Right cardiac atrium (tissue), 5 donors: ENCODE measurements at places on chromosomes 1 and 21. TPM values are rescaled to one million over a fixed set of nuclear protein-coding genes. Genes with fewer than 3 reads are reported as not detected.

The SEC16B gene
- 1.4 TPM for total RNA-seq

The COL11A1 gene
- total RNA-seq = not detected

The TMOD4 gene
- total RNA-seq = not detected

The AMY1A gene
- total RNA-seq = not detected

The BRINP3 gene
- 11.1 TPM for total RNA-seq

The PCAT6 gene
- 1.6 TPM for total RNA-seq

The RGS7 gene
- total RNA-seq = not detected

The ACAP3 gene
- total RNA-seq = 45.4 TPM

The ACTA1 gene
- 194 TPM for total RNA-seq

The EFNA3 gene
- 1.9 TPM for total RNA-seq

DNA sequence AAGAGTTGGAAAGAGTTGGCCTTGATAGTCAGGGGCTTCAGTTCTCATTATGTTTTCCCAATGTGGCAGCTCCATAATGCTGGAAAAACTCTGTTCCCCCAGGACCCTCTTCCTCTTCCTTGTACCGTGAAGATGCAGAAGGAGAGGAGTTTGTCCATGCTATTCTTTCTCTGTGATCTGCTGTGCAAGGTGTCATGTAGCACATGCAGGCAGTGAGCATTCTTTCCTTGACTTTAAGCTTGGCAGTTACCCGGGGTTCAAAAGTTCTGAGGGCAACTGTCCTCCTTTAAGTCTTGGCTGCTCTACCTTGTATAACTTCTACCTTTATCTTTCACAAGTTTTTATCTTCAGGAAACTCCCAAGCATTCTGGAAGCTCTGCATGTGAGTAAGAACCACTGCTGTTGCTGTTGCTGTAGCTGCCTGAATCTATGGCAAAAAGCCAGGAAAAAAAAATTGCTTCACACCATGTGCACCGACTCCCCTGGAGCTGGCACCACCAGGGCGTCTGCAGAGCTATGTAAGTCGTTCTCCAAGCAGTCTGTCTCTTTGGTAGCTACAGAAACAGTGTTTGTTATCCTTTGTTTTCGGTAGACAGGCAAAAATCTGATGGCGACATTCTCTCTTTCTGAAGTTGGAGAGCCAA, 42.7 kb upstream of the SLC16A1 start:
- DNase-seq = peak; percentile 73

DNA sequence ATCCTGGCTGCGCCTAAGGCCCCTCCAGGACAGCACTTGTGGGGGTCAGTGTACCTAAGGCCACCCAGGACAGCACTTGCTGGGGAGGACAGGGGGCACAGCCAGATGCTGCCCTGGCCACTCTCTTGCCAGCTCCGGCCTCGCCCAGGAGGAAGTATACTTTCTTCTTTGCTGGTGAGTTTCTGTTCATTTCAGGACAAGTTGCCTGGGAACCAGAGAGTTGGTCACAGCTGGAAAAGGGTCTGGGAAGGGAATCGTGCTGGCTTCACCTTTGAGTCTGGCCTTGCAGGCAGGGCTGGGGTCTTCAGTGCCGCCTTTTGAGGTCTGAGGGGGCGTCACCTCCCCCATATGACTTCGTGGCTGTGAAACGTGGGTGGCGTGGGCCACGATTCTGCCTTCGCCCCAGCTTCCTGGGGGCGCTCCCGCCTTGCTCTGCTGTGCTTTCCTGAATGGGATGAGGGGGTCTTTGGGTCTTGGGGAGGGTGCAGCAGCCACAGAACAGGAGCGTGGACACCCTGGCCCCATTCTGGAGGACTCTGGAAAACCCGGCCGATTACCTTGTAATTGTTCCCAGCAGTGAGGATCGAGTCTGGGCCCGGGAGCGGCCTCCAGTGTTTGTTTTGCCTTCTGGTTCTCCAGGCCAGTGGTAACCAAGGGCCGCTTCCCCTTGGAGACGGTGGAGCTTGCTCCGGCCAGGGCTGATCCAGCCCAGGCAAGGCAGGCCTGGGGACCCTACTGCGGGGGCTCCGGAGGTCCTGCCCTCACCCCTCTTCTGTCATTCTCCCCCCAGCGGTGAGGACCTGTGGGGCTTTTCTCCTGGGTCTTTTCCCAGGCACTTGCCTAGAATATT, 45.9 kb downstream of the SPSB1 start:
- peak; percentile 49 for DNase-seq

DNA sequence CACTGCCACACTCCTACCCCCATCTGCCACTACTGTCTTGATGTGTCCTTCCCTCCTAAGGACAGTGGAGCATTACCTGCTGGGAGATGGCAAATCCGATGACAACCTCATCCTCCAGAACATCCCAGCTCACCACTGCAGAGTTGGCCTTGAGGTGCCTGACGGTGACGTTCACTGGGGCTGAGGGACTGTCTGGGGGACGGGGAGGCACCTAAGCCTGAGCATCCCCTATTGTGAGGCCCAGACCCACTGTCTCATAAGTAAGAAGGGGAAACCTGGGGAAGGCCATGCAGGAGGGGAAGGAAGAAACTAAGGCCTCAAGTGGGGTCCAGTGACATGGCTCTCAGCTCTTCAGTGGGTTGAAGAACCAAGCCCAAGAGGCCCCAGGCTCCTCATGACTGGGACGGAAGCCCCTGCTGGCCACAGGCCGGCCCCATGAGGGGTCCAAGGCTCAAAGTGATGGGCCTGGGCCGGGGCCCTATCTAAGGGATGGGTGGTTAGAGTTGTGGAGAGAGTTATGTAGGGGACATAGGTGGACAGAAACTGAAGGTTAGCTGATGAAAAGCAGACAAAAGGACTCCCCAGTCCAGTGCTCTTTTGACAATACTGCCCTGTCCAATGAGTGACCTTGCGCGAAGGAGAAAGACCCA, 1.8 kb downstream of the FNDC5 start:
- DNase-seq = no peak

DNA sequence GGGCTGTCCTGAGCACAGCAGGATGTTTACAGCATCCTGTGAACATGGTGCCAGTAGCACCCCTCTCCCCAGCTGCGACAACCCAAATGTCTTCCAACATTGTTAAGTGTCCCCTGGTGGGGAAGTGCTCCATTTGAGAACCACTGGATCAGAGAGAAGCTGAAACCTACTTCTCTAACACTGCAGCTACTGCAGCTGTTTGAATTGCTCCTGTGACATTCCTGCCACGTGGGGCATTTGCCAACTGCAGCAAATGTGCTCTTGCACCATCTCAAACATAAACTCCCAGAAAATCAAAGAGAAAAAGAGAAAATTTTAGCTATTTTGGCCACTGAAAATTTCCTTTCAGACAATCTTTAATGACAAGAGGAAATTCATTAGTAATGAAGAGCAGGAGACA, 11.0 kb downstream of the SLC2A5 start:
- DNase-seq = no peak

DNA sequence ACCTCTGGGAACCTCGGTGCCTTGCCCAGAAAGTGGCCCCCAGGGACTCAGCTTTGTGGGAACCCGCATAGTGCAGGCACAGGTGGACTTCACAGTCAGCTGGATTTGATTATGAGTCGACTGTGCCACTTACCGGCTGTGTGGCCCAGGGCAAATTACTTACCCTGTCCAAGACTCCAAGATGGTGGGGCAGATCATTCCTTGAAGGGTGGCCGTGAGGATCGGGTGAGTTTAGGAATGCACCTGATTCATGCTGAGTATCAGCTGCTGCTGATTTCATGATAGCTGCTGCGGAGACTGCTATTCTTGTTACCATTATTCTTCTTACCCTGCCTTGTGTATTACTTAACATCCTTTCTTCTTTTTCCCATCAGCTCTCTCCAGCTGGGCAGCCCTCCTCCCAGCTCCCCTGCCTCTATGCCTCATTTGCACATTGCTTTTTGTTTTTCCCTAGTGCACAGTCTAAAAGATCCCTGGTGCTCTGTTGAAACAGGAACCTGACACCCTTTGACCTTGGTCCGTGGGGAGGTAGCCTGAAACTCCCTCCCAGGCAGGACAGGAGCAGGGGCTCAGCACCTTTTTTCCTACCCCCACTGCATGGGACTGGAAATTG, 40.5 kb upstream of the FHAD1 start:
- no peak for DNase-seq

DNA sequence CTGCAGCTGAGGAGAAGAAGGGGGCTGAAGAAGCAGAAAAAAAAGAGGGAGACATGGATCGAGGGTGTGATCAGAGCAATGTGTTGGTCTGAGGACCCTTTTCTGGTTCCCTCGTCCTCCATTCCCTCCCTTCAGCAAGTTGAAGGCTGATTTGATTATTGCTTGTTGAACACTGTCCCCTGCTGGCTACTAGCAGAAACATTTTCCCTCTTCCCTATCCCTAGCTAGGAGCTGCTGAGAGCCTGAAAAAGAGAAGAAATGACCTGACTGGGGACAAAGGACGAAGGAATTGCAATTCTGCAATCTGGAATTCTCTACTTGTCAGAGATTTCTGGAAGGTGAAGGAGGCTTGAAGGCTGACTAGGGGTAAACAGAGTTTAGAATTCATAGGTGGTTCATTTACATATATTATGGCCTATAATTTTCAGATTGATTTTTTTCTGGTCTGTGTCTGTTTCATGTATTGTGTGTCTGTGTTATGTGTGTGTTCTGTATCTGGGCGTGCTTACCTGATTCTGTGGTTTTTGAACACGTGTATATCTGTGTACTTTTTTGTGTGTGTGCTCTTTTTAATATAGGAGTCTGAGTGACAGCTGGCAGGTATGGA, 9.8 kb downstream of the NHLH1 start:
- no peak for DNase-seq

GRCh38 chr1:12745992-12746323, at the start of gene CFAP107:
Gene CFAP107, plus strand, starts transcription at chr1:12746200. Its CDS starts 231 bp downstream, at chr1:12746431.
- DNase-seq = no peak

GRCh38 chr1:150256198-150256553, 1.4 kb upstream of the CA14 start:
- no peak for DNase-seq

DNA sequence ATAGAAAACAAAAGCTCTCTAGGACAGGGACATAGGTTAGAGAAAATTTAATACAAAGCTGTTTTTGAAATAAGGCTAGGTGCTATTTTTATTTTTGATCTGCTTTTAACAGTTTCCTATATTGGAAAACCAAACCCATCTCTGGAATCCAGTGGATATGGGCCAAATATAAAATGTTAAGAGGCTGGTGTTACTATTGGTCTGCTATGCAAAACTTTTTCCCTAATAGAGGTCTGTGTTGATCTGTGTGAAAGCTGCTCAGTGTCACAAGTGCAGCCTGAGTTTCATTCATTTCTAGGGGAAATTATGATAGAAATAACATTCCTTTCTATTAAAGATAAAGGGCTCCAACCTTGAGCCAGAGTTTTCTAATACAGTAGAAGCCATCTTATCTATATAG, 116.4 kb downstream of the OLFML2B start:
- DNase-seq = no peak

- DNase-seq = no peak
These were observed 3.9 kb upstream of the TGFBR3 start for GRCh38 chr1:91889717-91890459.

- peak; percentile 53 for DNase-seq
These were observed 23.4 kb downstream of the LDLRAP1 start for GRCh38 chr1:25566730-25567341.

GRCh38 chr1:172180501-172181285, 239.8 kb upstream of the C1orf105 start:
- peak; percentile 68 for DNase-seq

DNA sequence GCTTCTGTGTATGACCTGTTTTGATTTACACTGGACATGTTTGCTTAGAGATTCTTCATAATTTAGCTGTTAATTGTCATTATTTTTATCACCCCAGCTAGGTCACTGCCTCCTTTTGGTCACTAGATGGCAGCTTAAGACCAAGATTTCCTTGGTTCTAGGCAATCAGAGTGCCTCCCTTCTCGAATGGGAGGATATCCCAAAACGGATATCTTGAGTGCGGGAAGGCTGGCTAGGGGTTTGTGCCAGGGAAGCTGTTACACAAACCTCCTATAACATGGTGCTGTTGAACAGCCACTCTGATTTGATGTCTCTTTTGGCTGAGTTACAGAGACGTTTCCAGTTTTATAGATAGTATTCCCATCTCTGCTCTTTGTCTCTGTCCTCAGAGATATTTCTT, 283.5 kb downstream of the S1PR1 start:
- peak; percentile 30 for DNase-seq

GRCh38 chr1:229238231-229238630, 32.7 kb upstream of the RAB4A start:
- no peak for DNase-seq

GRCh38 chr1:224495866-224496265, 61.3 kb upstream of the WDR26 start:
- no peak for DNase-seq

GRCh38 chr1:226632169-226632879, 83.8 kb downstream of the STUM start:
- DNase-seq = peak; percentile 37

DNA sequence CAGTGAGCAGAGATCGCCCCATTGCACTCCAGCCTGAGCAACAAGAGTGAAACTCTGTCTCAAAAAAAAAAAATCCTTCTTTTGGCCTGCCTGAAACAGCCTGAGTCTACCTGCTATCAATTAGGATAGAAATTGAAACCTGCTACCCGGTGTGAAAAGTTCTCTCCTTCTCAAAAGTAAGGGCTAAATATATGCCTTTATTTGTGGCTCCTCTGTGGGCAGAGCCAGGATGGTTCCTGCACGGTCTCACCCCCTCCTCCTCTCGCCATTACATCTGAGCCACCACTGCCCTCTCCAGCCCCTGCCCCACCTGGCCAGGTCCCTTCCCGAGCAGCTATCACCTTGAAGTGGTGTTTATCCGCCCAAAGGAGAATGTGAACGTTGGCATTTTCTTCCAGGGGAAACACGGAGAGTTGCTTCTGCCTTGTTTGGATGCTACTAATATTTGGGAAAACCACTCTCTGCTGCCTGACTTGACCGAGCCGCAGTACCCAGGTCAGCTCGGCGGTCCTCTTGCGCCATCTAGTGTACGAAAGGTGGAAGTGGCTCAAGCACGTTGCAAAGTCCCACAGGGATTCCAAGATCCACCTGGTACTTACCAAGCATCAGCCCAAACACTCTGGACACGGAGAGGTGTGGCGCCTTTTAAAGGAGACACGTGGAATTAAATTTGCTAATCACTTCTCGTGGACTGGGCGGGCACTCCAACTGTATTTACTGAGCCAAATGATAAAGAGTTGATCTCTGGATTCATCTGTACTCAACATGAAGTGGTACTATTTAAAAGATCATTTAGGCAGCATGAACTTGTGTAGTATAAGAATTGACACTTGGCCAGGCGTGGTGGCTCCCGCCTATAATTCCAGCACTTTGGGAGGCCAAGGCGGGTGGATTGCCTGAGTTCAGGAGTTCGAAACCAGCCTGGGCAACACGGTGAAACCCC, 31.9 kb downstream of the SETD4 start:
- no peak for DNase-seq

DNA sequence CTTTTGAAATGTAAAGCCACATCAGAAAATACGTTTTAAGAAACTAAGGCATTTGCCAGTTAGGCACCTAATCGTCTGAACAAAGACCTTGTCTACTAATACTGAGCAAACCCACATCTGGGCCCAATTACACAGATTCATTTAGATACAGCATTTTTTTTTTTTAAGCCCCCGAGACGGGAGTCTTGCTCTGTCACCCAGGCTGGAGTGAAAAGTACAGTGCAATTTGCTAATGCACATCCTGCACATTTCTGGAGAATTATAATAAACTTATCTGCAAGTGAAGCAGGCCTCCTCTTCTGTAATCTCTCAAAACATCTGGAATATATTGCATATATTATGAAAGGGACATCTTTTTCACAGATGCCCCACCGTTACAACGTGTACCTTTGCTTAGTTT, 3.3 kb downstream of the RSRP1 start:
- DNase-seq = no peak
